ENCODE measurements at places on chromosomes 6 and 20. TPM values are rescaled to one million over a fixed set of nuclear protein-coding genes. Genes with fewer than 3 reads are reported as not detected.

GMNN gene
- 12.9 TPM for total RNA-seq

HMGCLL1 gene
- total RNA-seq, result 0.51 TPM

METTL24 gene
- 2.6 TPM for total RNA-seq

PLA2G7 gene
- under 0.01 TPM for total RNA-seq

MOCS1 gene
- 21.8 TPM for total RNA-seq

CDH26 gene
- total RNA-seq, result 0.50 TPM

PKIB gene
- total RNA-seq, result 1.3 TPM

ARHGAP40 gene
- not detected for total RNA-seq

CNR1 gene
- not detected for total RNA-seq

SMLR1 gene
- not detected for total RNA-seq

TINAG gene
- total RNA-seq, result not detected

SLC16A10 gene
- not detected for total RNA-seq

PRDM1 gene
- 5.4 TPM for total RNA-seq

STMND1 gene
- total RNA-seq, result not detected

LSM14B gene
- 46.7 TPM for total RNA-seq

BNIP5 gene
- not detected for total RNA-seq

CFB gene
- 87.1 TPM for total RNA-seq

COL19A1 gene
- total RNA-seq, result not detected

PARD6B gene
- total RNA-seq, result 1.0 TPM

COL11A2 gene
- total RNA-seq, result 0.26 TPM

IP6K3 gene
- total RNA-seq, result 1.8 TPM

OLIG3 gene
- not detected for total RNA-seq

CLPSL2 gene
- not detected for total RNA-seq

SIRPD gene
- not detected for total RNA-seq

HLA-DQB1 gene
- total RNA-seq, result not detected

C20orf202 gene
- under 0.01 TPM for total RNA-seq

TTK gene
- total RNA-seq, result 0.51 TPM

AKAP7 gene
- total RNA-seq, result 7.7 TPM

ERVFRD-1 gene
- not detected for total RNA-seq

POM121L2 gene
- not detected for total RNA-seq

MRPL14 gene
- 60.6 TPM for total RNA-seq

RNF39 gene
- not detected for total RNA-seq

SLC35D3 gene
- not detected for total RNA-seq

PSORS1C2 gene
- total RNA-seq, result not detected

BTNL2 gene
- not detected for total RNA-seq

THBD gene
- total RNA-seq, result 8.4 TPM

F13A1 gene
- under 0.01 TPM for total RNA-seq

GSTA2 gene
- not detected for total RNA-seq

DSP gene
- total RNA-seq, result under 0.01 TPM

TRAPPC3L gene
- under 0.01 TPM for total RNA-seq

C6orf52 gene
- 0.26 TPM for total RNA-seq

CAPN11 gene
- not detected for total RNA-seq

Data from fibroblast of lung (primary cell).